ENCODE measurements at places on chromosomes 2 and 18. TPM values are rescaled to one million over a fixed set of nuclear protein-coding genes. Genes with fewer than 3 reads are reported as not detected.

GRCh38 chr2:85012855-85013254, 41.9 kb downstream of the KCMF1 start:
- no peak for DNase-seq

- no peak for DNase-seq
Observed at GRCh38 chr2:177542396-177542795, 149.8 kb downstream of the AGPS start.

Gene ANKRD62
- polyA plus RNA-seq, result not detected

- DNase-seq, result no peak
Observed at GRCh38 chr2:12617366-12617765, 99.4 kb upstream of the TRIB2 start.

Gene ARHGEF4
- 7.4 TPM for polyA plus RNA-seq

DNA sequence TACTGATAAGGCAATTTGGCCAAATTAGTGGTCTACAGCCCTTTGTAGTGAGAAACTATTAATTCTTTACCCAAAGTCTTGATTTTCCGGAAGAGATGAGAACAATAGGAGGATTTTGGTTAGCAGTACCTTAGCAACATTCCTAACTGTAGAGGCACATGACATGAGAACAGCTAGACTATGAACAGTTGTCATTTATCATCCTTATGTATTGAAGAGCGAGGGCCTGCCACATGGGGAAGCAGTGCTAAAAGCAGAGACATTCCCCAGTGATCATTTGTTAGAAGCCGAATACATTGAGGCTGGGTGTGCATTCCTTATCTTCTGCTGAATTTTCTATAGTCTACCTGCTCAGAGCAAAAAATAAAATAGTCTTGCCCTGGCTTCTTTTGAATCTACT, 65.2 kb downstream of the RBBP8 start:
- DNase-seq, result no peak

DNA sequence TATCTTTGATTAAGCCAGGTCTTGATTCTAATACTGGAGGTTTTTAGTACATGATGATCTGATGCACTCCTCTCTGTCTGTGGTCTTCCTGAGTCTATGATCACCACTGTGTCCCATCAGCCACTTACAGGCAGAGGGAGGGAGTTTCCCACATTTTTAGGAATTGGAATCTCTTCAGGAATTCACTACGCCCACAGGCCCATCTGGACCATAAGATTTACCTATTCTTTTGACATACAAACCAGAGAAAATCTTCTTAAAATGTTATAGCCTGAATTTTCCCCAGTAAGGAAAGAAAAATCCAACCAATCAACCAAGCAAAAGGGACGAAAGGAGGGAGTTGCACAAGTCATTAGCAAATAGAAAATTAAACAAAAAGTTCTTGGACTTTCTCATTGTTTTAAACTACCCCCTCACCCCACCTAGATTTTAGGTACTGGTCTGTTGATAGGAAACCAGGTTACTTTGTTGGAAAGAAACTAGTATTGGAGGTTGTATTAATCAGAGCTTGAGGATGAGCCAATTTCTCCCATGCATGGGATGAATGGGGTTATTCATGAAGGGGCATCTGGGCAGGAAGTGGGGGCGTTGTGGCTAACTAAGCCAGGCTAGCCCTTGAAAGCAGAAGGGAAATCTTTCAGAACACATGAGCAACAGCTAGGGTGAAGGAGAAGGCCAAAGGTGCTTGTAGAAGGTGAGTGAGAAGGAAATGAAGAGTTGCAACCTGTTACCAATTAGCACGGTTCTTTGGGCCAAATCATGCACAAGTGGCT, 328.2 kb upstream of the MEX3C start:
- no peak for DNase-seq

Gene IFIH1
- 2.8 TPM for polyA plus RNA-seq

- DNase-seq, result no peak
Observed at GRCh38 chr2:146523196-146523595, 1321.6 kb upstream of the ACVR2A start.

GRCh38 chr2:101823859-101824258, 126.4 kb downstream of the MAP4K4 start:
- DNase-seq, result no peak

- no peak for DNase-seq
Observed at GRCh38 chr18:12373116-12373770, 3.8 kb downstream of the AFG3L2 start.
